Camera-type eye (tissue), 1 donor: ENCODE measurements at places on chromosomes 7 and 10. TPM values are rescaled to one million over a fixed set of nuclear protein-coding genes. Genes with fewer than 3 reads are reported as not detected.

PNLIPRP3 gene
- total RNA-seq = not detected

FOXP2 gene
- total RNA-seq = 109 TPM

GHITM gene
- total RNA-seq = 125 TPM

ARMS2 gene
- total RNA-seq = not detected

PIK3AP1 gene
- 5.4 TPM for total RNA-seq
